Activated naive CD4-positive, alpha-beta T cell treated with anti-CD3 and anti-CD28 coated beads, Interleukin-2, amount 50 U/mL, for 72 hours (primary cell): ENCODE measurements at places on chromosomes 13 and 19.

DNA sequence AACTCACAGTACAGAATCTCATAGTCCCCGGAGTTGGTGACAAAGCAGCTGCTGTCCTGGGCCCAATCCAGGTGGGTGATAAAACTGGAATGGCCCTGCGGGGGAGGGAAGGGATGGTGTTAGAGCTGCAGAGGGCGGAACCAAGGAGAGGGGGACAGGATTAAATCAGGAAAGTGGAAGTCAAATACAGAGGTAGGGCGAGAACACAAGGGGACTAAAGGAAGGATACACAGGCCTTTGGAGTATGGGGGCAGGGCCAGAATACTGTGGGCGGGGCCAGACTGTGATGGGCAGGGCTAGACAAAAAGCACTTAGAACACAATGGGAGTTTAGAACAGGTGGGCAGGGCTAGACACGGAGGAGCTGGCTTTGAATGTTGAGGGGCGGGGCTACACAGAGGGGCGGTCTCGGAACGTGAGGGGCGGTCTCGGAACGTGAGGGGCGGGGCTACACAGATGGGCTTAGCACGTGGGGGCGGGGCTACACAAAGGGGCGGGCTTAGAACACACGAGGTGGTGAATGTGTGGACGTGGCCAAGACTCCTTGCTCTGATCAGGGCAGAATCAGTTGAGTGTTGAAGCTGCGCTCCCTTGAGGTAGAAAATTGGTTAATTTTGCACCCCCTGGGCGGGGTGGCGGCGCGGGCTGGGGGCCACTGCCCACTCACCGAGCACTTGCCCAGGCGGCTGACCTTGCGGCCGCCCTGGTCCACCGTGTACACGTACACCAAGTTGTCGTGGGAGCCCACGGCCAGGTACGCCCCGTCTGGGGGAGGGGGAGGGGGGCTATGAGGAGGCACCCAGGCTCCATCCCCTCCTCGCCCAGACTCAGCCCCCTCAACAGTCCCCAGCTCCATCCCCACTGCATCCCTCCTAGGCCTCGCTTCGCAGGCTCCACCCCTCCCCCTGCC is 14.0 kb upstream of the GPR4 start:
- DNase-seq = peak; percentile 82

DNA sequence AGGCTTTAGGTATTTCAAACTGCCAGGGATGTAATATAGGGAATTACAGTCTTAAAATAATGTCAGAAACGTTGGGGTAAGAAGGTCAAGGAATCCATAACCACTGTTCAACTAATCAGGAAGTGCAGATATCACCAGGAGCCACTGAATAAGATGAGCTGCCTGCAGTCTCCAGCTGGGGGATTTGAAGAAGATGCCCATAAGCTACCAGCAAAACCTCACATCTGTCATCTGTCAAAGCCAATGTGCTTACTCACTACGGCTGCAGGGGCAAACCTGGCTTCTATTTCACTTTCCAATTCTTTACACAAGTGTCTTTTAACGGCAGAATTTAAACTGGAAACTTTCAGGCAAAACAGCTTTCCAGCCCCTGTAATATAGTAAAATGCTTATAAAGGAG is 1410.1 kb upstream of the ATXN8OS start:
- no peak for DNase-seq

DNA sequence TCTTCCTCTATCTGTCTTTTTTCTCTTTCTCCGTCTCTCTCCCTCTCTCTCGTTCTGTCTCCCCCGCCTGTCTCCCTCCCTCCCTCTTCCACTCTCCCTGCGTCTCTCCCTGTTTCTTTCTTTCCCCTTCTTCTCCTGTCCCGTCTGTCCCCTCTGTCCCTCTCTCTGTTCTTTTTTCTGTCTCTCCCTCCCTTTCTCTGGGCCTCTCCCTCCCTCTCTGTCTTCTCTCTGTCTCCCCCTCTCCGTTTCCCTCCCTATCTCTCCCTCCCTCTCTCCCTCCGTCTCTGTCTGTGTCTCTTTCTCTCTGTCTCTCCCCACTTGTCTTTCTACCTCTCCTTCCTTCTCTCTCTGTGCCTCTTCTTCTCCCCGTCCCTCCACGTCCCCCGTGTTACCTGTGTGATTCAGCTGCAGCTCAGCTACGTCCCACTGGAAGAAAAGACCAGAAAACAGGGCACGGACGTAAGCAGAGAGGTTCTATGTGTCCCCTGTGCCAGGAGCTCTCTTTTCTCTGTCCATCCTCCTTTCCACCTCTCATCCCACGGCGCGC is 1.2 kb downstream of the CD70 start:
- no peak for DNase-seq

DNA sequence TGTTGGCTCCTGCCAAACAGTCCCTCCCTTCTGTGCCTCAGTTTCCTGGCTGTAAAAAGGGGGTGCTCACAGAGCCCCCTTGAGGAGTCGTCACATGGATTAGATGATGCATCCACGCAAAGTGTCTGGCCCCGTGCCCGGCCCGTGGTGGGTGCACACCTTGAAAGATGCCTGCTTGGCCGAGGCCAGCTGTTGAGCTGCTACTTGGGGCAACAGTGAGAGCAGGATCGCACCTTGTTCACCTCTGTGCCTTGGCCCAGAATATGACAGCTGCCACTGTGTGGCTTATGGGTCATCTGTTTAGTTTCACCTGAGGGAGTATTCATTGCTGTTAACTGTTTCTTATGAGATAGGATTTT is 17.7 kb downstream of the CRTC1 start:
- DNase-seq = no peak

DNA sequence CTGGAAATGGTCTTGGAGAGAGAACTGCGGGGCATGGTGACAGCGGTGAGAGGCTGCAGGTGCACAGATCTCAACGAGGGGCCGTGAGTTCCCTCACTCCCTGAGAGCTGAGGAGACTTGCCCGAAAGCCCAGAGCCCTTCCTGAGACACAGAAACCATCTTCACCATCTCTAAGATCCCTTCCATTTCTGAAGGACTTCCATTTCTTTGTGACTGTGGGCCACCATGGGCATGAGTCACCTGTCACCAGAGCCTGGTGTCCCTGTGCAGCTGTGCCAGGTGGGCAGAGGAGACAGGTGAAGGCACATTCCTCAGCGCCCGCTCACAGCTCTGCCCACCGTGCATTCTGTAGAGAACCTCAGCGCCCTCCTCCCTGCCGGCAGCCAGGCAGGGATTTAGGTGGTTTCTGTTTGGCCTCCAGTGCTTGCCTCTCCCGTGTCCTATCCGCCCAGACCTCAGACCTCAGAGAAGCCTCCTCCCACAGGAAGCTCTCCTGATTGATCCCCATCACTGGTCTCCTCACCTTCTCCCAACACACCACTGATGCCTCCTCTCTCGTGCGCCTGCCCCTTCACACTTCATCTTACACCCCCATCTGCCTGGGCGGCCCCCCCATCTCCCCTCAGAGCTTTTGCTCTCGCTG is 24.2 kb downstream of the SH3GL1 start:
- DNase-seq = no peak

- no peak for DNase-seq
Observed at GRCh38 chr19:33286899-33287298, 15.4 kb downstream of the CEBPA start.

DNA sequence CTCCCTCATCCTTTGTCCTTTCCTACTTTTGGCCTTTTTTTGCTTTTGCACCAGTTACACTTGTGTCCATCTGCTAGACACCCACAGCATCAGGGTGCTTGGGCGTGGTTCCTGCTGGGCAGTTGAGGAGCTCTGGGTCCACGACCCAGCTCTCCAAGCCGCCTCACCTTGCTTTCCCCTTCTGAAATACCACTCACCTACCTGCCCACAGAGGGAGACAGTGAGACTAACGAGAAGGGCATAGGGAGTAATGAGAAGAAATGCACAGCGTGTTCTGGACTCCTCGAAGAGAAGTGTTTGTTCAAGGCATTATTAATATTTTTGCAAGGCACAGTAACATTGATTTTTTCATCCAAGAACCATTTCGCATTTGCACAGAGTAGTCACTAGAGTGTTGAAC is 92.9 kb downstream of the DNAJC15 start:
- no peak for DNase-seq

- DNase-seq = no peak
Observed at GRCh38 chr19:45051929-45052579, 13.2 kb downstream of the CLASRP start.

- DNase-seq = no peak
Observed at GRCh38 chr19:39408392-39409207, 2.0 kb downstream of the ZFP36 start.

DNA sequence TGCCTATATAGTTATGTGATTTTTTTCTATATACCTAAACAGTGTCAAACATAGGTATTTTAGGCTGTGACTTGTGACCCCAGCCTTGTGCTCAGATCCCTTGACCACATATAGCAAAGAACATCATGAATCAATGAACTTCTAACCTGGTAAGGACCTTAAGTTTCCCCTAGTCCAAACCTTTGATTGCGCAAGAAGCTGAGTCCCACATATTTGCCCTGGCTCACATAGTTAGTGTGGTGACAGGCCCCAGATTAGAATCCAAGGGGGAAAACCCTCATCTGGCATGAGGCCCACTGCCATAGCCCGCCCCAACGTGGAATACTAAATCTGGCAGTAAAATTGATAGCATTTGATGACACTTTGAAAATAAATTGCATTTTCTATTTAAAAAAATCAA is 171.8 kb downstream of the MZT1 start:
- no peak for DNase-seq

GRCh38 chr19:50022823-50023222 is 2.3 kb downstream of the VRK3 start:
- no peak for DNase-seq

DNA sequence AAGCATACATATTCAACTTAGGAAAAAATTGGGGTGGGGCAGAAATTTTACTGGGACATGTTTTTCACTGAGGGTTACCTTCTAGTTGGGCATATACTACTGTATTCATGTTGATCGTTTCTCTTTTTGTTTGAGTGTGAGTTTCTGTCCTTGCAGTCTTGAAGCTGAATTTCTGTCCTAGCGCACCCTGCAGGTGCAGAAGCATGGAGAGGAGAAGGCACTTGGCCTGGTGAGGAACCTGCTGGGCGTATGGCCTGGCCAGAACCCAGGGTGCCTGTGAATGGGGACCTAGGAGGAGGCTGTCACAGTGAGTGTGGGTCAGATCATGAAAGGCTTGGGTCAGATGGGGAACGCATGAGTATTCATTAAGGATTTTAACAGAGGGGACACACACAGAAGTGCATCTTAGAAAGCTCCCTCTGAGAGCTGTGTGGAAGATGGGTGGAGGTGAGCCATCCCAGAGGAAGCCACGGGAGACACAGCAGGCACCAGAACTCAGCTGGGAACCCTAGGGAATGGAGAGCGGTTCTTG is 36.8 kb downstream of the SERP2 start:
- DNase-seq = no peak

DNA sequence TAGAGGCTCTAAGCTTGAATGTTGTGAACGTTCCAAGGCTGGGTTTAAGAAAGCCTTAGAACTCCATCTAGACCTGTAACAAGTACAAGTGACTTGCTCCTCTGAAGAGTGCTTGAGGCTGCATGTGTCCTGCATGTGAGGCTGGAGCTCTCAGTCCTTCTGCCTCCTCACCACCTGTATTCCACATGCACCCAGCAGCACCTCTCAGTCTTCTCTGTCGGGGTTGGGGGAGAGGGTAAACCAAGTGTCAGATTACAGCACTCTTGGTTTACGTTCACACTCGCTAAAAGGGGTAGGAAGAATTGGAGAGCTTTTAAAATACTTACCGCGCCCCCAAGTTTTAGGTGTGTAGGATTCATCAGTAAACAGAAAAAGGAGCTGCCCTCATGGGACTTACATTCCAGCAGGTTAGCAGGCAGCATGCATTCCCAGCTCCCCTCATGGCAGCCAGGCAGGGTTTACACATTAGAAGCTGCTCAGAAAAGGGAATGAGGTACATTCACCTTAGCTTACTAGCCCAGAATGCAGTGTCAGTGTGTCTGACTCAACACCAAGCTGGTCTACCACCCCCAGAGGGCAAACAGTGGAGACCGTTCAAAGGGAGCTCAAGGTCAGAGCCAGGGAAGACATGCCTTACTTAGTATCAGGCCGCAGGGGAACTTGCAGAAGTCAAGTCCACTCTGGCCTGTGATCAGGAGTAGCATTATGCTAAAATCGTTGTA is 248.1 kb downstream of the PCCA start:
- no peak for DNase-seq

- DNase-seq = peak; percentile 16
Observed at GRCh38 chr19:18636969-18637629, at the start of gene KLHL26. KLHL26 (plus strand) TSS chr19:18637028; CDS start chr19:18637055, 27 bp downstream.

DNA sequence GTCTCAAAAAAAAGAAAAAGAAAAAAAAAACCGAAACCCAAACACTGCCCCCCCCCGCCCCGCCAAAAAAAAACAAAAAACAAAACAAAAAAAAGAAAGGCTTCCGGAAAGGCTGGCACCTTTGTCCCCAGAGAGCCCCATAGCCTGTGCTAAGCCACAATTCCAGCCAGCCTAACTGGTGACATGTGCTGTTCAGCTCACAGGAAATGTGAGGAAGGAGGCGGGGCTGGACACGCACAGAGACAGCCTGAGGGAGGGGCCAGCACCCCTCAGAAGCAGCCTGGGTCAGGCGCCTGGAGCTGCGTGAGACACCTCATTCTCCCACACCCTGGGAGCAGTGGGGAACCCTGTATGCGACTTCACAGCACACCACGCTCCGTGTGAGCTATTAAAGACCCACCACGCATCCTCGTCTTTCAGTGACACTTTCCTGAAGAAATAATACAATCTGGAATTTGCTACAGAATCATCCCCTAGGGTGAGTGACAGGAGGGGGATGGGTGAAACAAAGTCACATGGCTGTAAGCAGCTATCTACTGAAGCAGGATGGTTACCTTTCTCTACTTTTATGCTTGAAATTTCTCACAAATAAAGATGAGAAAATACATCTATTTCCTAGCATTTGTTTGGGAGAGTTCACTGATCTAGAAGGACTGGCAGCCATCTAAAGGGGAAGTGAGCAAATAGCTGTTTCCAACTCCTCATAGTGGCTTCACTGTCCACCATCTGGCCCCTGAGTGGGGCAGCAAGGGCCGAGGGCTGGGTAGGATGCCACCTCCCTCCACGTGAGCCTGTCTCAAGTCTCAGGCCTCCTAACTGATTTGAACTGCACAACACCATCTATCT is 12.3 kb upstream of the SLC35E1 start:
- peak; percentile 90 for DNase-seq
